H9 (cell line): ENCODE measurements at places on chromosomes 7 and 10. TPM values are rescaled to one million over a fixed set of nuclear protein-coding genes. Genes with fewer than 3 reads are reported as not detected.

Gene MYPN
- total RNA-seq: not detected in 2 replicates

- DNase-seq: no peak
These were observed 27.2 kb downstream of the SCD start for GRCh38 chr10:100374200-100374655.

Gene ACSM6
- 0.18 TPM in 1 of 2 replicates, not detected in the other for total RNA-seq

DNA sequence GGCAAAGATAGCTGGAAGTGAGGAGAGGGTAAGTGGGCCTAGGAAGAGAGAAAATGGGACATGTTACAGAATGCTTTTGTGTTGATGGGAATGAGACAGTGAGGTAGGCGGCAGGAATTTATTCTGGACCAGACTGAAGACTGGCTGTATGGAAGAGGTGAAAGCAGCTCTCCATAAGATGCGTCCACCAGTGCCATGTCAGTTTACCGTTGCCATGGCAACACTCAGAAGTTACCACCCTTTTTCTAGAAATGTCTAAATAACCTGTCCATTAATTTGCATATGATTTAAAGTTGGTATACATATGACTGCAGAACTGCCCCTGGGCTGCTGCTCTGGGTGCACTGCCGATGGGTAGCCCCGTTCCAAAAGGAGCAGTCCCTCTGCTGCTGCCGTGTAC lies 46.7 kb downstream of the RAB18 start:
- no peak for DNase-seq
